ENCODE measurements at places on chromosomes 6 and 20. TPM values are rescaled to one million over a fixed set of nuclear protein-coding genes. Genes with fewer than 3 reads are reported as not detected.

DNA sequence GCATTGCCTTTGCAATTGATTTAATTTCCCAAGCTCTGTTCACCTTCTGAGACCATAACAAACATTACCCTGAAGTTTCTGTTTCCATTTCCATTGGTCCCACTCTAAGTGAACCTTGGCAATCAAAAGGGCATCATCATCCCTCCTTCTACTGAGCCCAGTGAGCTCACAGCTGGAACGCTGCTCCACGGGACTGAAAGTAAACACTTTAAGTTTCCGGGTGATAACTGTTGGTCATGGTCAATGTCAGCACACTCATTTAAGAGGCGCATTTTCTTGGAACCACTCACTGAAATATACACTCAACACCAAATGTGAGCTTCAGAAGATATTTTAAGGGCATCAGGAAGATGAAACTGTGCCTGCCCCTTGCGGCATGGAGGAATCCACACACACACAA, 37.1 kb upstream of the RPS6KA2 start:
- DNase-seq, result peak; percentile 58

DNA sequence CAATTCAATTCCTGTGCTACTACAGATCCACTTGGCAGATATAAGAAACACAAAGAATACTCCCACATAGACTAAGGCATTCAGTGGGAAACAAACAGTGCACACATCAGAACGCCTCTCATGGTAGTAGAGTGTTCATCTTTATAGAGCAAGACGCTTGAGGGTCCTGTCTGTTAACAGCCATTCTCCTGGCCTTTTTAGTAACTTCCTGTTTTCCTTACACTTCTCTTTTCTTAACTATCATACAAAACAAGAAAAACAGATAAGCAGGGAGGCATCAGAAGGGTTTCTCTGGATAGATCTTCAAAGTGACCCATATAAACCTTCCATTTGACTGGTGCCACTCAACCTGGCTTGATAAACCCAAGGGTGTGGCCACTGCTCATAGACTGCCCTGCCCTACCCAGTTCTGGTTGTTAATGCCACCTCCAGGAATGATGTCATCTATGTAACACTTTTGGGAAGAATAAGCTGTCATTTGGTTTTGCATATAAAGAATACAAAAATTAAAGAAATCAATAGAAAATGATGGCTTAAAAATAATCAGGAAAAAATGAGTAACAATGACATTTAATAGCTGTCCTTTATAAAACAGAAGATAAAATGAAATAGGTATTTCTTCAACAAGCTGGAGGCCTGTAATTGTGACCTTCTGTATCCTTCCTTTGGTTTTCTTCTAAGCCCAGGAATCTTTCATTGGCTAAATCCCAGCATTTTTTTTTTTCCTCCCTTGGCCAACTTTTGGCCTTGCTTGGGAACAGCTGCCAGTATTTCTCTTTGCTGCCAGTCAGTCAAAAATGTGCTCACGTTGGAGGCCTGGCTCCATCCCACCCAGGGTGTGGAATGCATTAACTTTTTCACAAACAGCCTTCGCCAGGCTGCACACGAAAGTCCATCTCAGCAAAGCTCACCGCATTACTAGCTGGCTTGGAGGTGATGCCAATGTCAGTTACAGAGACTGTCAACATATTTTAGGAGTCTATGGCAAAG, 103.5 kb downstream of the GJA10 start:
- peak; percentile 63 for DNase-seq

DNA sequence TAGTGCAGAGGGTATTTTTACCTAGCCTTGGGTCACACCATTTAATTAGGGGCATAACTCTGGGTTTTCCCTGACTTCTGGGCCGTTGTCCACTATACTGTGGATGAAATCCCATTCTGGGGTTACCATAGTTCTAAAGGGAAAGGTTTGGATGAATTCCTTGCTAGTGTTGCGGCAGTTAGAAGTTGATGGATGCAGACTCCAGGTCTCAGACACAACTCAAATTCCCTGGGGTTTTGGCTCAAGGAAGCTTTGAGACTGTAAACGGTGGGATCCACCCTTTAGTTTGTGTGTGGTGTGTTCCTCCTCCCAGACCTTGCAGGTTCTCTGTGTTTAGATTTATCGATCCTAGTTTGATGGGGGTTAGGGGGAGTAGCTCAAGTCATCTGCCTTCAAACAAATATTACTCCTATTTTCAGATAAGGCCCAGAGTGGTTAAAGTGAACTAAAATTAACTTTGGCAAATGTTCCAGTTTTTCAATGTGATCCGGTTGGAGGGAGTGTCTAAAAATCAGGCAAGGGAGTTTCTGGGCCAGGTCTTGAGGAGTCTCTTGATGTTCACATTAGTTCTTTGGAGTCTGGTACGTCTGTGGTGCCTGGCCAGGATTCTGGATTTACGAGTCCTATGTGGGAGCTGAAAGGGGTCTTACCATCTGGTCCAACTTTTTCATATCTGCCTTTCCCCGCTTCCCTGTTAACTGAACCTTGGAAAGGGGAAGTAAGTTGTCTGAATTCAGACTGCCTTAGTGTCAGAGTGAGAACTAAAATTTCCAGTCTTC, 1.5 kb downstream of the RALY start:
- peak; percentile 34 for DNase-seq

DNA sequence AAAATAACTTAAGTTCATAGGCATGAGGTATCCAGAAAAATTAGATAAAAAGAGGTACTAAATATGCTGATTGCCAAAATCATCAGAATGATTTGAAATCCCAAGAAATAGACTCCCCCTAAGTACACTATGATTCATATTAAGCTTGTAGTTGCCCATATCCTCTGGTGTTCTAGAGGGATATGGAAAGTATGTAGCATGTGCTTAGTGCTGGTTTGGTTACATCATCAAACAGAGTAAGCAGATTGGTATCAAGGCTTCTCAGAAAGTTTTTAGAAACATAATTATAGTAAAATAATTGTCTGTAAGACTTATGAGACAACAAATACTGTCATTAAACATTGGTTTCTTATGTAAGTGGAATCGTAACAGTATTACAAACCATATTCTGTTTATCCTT, 166.4 kb downstream of the FAXC start:
- no peak for DNase-seq

DNA sequence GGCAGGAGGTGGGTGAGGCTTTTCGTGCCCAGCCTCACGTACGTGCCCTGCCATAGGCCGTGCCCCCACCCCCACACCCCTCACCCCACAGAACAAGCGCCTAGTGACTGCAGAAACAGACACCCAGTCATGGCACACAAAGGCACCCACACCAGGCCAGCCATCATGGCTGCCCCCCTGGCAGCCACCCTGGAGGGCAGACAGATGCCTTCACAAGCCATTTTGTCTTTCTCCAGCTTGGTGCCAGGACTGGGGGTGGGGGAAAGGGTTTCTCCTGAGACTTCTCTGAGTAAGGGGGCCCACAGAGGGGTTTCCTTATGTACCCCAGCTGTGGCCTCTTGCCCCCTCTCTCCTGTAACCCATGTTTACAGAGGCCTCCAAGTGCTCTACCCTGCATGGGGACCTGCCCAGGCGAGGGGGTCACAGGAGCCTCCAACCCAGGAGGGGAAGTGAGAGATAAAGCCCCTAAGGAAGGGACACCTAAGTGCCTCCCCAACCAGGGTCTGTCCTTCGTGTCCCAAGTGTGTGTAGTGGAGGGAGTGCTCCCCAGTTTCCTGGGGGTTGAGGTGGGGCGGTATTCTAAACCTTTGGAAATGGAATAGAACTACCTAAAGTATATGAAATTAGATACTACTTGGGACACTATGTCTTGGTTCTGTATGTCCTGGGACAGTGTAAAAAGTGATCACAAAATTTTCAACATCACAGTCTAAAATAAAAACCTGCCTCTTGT, 49.9 kb downstream of the MRPL14 start:
- DNase-seq, result no peak

Gene OVOL2
- not detected for total RNA-seq

- no peak for DNase-seq
These were observed 64.5 kb upstream of the DST start for GRCh38 chr6:56706981-56707726.

DNA sequence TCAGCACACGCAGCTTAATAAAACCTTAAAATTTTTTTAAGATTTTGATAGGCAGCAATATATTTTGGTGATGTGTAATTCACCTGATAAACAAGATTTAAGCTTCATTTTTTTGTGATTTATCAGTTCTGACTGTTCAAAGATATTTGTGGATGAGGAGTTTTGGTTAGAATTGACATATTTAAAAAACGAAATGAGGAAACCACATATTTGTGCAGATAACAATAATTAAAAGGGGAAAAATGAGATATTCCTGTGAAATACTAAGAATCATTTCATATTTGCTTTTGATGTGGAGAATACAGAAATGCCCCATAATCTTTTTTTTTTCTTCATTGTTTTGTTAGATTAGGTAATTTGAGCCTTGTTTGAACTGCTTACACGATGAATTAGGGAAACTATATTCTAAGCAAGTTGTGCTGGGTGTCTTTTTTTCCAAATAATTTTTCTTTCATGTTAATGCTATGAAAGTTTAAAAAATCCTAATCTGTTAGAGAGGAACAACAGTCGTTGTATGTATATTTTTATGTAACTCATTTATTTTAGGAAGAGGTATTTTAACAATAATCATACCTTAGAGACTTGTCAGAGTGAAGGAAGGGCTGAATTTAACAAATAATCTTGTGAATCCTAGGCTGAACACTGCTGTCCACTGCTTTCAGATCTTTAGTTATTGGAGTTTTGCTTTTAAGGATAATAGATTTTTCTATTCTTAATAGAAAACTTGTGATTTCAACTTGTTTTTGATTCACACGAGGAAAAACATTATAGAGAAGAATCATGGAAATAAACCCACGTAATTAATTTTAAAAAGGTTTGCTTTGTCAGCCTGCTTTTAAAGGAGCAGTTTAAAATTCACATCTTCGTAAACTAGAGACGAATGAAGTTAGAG, 4.0 kb downstream of the ARID1B start:
- DNase-seq, result no peak

Gene HUS1B
- total RNA-seq, result 0.77 TPM

Gene ZSCAN23
- total RNA-seq, result 5.1 TPM

DNA sequence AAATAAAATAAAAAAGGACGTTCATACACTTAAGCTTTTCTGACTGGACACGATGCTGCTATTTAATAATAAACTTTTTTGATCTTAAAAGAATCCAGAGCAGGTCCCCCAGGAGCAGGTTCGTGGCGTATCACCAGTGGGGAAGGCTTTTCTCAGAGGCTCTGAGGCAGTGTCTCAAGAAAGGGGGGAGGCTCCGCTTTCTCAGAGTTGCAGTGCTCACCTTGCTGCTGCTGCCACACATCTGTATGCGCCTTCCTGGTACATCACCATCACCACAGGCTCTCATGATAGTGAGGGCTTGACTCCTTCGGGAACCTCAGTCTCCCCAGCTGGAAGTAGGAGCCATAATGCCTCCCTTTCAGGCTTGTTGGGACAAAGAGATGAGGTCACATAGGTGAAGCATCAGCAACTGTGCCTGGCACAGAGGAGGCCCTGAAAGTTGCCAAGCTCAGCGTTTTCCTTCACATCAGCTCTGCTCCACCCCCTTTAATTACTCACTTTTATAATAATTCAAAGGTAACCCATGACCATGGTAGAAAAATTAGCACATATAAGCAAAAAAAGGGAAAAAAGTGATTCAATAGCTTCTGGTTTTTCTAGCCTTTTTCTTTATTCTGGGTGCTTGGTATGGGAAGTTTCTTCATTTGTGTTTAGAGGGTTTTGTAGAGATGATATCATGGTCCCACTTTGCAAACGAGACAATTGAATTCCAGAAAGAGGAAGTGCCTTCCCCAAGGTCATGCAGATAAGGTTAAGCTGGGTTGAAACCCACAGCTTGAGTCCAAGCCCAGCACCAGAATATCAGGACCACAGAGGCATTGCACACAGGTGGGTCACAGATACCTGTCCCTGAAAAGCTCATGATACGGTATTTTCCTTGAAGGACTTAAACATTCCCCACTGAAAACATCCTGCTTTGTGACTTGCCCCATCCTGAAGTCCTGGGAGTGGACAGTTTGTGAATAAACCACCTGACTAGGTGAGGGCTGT, 24.5 kb downstream of the SRSF3 start:
- DNase-seq, result no peak

GRCh38 chr20:53905019-53905819, 165.2 kb downstream of the BCAS1 start:
- no peak for DNase-seq

DNA sequence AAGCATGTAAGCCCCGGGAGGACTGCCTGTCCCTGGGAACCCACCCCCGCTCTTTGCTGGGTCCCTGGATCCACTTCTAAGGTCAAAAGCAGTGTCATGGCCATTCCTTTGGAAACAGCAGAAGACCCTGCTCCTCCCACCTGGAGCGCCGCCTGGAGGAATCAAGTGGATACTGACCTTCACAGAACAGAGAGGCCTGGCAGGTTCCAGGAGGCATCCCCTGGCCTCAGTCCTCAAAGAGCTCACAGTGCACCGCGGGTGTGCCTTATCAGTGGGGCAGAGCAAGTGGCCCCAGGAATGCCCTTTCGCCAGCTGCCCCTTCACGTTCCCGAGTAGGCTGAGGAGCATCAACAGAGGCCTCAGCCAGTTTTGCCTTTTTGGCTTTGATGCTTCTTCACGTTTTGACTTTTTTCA, 11.1 kb upstream of the SLC4A11 start:
- no peak for DNase-seq

DNA sequence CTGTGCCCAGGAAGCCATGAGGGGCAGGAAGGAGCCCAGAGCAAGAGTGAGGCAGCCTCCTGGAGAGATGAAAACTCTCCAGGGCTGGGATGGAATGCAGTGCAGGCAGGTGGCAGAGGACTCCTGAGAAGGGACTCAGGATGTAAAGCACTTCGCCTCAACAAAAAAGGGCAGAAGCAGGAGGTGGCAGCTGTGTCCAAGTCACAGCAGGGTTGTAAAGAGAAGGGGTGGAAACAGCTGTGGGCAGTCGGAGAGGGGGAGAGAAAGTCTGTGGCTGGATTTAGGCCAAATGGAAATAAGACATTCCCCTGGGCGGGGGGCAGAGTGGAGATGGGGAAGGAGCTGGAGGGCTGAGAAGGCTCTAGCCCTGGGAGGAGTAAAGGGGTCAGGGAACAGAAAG, 34.9 kb downstream of the CYP21A2 start:
- no peak for DNase-seq

Gene BNIP5
- total RNA-seq, result not detected

DNA sequence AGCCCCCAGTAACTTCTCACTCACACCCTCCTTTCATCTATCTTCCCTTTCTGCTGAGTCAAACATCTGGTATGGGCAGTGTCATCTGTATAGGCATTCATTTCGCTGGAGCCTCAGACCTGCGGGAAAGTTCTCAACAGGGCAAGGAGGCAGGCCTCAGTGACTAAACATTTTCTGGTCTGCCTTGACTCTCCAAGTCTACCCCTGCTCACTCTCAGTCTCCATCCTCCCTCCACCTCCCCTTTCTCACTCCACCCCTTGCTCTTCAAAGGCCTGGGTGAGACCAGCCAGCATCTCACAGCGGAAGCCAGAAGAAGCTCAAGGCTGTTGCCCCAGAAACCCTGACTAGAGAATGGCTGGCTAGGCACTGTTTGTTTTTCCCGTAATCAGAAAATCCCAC, 105.0 kb upstream of the BEND6 start:
- DNase-seq, result peak; percentile 90

Gene CYP21A2
- not detected for total RNA-seq
